ENCODE measurements at places on chromosomes 5 and 9.

- DNase-seq, result no peak
Measured at GRCh38 chr5:67400752-67401151, 204.2 kb upstream of the CD180 start.

- no peak for DNase-seq
Measured at GRCh38 chr5:32047056-32047455, 127.1 kb downstream of the GOLPH3 start.

- DNase-seq, result no peak
Measured at GRCh38 chr9:68817079-68817875, 112.2 kb downstream of the PIP5K1B start.

GRCh38 chr5:10578869-10579268 is 15.0 kb downstream of the ANKRD33B start:
- no peak for DNase-seq

DNA sequence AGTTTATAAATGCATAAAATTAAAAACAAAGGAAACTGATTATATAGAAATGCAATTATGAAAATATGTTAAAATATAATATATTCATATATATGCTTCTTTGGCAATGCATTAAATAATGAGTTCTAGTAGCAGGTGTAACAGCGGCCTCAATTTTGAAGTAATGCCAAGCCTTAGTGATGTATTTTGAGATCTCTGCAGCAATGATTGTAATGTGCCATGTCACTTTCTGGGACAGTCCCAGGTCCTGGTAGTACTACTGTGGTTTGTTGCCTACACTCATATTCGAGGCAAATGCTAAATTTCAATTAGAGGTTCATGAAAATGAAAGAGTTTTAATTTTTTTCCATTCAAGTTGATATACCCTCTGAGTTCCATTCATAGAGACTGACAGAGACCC is 75.8 kb upstream of the ORM1 start:
- DNase-seq, result no peak

GRCh38 chr5:138601444-138601843 is 26.2 kb upstream of the HSPA9 start:
- DNase-seq, result peak; percentile 69

DNA sequence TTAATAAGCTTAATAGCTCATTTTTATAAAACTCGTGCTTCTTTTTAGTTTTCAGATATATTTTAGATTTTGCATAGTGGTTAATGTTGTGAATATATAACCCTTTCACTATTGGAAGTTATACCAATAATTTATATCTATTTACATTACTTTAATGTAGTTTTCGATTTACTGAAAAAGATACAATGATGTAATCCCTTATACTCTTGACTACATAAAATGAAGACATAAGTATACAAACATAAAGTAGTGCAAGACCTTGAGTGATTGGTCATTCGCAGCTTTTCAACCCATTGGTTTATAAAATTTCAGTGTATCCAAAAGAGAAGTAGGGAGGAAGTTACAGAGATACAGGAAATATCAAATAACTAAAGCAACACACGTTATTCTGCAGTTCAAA is 84.3 kb upstream of the GRHPR start:
- no peak for DNase-seq

DNA sequence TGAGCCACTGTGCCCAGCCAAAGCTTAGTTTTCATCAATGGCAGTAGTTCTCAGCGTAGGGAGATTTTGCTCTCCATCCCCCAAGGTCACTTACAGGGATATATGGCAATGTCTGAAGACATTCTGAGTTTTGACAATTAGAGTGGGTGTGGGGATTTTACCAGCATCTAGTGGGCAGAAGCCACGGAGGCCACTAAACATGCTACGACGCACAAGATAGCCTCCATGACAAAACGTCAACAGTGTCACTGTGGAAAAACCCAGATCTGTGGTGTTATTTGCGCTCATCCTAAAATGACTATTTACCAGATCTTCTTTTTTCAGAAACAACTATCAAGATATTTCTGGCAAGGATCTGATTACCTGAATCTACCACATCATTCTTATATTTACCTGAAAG is 68.2 kb downstream of the CDC14B start:
- DNase-seq, result peak; percentile 32

DNA sequence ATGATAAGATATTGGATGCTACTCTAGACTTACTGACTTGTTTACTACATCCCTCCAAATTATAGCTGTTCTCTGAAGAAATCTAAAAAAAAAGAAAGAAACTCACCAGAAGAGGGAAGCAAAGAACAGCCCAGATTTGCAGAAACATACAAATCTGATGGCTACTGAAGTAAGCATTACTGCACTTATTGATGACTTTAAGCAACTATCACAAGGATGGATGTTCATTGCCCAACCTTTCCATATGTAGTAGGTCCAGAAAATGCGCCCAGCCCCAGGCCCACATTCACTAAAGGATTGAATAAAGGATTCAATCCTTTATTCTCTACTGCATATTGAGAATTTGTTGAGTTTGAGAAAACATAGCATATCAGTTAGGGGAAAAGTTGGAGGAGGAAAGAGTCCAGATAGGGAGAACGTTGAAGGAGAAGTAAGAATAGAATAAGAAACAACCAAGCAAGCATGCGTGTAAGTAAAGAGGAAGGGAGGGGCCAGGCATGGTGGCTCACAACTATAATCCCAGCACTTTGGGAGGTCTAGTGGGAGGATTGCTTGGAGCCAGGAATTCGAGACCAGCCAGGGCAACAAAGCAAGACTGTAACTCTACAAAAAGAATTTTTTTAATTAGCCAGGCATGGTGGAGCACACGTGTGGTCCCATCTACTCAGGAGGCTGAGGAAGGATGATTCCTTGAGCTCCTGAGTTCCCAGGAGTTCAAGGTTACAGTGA is 33.8 kb upstream of the DTWD2 start:
- peak; percentile 38 for DNase-seq

GRCh38 chr9:88628811-88629210 is 93.8 kb downstream of the NXNL2 start:
- no peak for DNase-seq

Data from activated CD4-positive, alpha-beta T cell treated with anti-CD3 and anti-CD28 coated beads, Interleukin-10, Interleukin-2, amounts not matched to agents 100 ng/mL and 50 ng/mL, durations not matched to agents 16 hours and 8 hours (primary cell).